ENCODE measurements at places on chromosomes 6 and 20.

DNA sequence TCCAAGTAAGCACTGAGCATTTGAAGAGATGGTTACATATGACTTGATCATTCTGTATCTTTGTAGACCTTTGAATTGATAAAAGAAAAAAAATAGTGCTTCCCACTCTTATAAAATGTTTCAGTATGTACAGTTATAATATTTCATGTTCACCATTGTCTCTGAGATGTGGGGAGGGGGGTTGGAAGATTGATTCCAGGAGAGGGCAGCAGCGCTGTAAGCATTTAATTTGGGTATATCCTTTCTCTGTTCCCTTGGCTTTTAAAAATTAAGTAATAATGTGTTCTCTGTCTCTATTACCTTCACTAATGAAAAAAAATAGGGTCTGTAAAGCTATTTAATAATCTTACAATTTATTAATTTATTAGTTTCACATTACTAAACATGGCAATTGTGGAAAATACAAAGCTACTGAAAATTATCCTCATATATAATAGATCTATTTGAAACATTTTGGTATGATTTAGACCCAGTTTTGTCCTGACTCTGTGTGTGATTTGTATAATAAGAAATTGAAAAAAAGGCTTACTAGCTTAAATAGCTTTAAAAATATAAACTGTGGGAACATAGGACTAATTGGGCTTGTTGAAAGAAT, 341.2 kb downstream of the CDKAL1 start:
- DNase-seq: peak; percentile 78

DNA sequence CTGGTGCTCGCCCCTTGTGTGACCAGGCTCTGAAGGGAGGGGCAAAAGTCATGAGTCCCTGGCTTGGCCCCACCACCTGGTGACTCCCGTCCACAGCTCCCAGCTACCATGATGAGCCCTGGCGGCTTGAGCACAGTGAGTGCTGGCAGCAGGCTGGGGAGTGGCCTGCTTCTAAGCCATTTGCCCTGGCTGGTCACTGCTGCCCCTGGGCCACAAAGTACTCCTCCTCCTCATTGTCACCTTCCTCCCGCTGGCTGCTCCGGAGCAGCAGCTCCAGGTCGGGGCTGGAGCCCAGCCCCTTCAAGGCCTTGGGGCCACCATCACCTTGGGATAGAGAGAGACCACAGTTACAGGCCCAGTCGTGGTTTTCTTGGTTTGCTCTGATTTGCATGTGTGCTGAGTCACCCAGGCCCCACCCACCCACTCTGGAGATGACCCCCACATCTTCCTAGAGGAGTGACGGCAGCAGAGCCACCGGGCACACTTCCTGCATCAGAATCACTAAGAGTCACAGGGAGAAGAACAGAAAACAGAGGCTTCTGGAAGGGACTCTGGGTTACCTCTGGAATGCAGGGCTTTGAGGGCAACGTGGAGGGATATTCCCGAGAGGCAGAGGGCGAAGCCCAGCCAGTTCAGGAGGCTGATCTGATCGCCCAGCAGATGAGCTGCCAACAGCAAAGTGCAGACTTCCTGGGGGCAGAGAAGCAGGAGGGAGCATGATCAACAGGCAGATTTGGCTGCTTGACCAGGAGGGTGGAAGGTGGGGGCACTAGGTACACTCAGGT, 42.1 kb upstream of the CDH22 start:
- DNase-seq: no peak

GRCh38 chr20:51382986-51383821, 159.3 kb downstream of the NFATC2 start:
- peak; percentile 14 for DNase-seq

GRCh38 chr6:166331503-166332415, 10.6 kb downstream of the SFT2D1 start:
- no peak for DNase-seq

- no peak for DNase-seq
Observed at GRCh38 chr20:45269754-45270270, 15.4 kb upstream of the SLPI start.

GRCh38 chr20:11076434-11077105, 402.8 kb upstream of the JAG1 start:
- DNase-seq: peak; percentile 83

DNA sequence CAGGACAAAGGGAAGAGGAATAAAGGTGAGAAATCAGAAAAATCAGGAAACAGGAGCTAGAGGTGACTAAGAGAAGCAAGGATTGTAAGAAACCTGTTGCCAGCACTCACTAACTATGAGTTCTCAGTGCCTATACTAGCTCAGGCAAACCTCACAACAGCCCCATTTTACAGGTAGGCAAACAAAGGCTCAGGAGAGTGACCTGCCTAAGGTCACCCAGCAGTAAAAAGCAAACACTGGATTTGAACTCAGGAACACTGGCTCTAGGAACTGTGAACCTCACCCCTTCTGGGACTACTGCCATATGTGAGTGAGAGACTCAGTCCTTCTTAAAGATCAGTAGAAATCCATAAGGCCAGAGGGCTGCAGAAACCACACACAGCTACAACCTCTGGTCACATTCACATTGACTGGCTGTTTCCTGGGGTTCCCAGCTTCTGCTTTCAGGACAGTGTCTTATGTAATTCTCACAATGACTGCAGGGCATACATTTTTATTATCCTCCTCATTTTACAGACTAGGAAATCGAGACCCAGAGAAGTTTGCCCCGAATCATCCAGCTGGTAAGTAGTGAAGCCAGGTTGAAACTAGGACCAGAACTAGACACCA, 80.7 kb upstream of the MAFB start:
- no peak for DNase-seq

GRCh38 chr6:121205569-121205968, 128.7 kb downstream of the TBC1D32 start:
- no peak for DNase-seq

GRCh38 chr20:17943343-17943742, 25.3 kb downstream of the SNX5 start:
- DNase-seq: no peak

GRCh38 chr6:133241901-133242636, 912 bp downstream of the EYA4 start:
- no peak for DNase-seq

DNA sequence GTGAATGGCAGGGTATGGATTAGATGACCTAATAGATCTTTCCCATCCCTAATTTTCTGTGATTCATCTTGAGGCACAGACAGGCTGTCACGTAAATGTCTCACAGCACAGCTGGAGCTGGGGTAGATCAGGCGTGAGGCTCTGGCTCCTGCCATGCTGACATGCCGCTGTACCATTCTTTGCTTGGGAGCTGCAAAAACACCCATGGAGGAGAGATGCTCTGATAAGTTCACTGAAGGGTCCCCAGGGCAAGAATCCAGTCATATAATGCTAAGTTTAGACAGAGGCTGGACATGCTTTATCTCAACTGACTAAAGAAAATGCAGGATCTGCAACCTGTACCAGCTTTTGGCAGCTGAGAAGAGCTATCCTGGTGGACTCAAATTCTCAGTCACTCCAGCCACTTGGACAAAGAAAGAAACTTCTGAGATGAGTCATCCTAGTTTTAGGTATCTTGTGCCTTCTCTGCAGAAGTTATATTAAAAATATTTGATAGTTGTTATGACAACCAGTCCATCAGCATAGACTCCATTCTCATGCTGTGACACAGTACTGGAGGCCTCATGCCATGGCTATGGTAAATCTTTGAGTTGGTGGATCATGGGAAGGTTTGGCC, 185.1 kb upstream of the RAB32 start:
- no peak for DNase-seq

DNA sequence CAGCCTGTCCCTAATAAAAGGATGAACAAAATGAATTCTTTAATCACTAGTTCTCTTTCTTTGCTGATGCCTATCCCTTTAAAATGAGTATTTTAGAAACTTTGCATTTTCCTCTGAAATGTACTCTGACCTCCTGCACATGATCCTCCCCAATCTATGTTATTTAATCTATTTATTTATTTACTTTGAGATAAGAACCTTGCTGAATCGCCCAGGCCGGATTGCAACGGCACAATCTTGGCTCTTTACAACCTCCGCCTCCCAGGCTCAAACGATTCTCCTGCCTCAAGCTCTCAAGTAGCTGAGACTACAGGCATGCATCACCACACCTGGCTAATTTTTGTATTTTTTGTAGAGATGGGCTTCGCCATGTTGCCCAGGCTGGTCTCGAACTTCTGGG, 27.9 kb downstream of the ADTRP start:
- no peak for DNase-seq

- no peak for DNase-seq
Observed at GRCh38 chr20:4522310-4522709, 199.4 kb upstream of the PRND start.

DNA sequence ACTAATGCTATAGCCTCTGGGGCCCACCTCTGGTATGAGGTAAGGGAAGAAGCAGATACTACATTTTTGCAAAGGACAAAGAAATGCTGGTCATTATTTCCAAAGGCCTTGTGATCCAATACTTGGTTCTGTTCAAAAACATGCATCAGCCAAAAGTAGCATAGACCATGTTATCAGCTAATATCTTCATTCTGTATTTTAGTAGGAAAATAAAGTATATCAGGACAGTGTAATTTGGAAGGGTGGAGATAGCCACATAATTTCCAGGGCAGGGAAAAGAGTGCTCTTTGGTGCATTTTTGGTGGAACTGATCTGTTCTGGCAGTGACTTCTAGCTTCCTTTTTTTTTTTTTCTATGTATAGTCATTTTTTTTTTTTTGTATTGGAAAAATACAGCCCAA, 258.0 kb upstream of the SOX4 start:
- no peak for DNase-seq

GRCh38 chr6:163352011-163352685, 62.4 kb upstream of the QKI start:
- no peak for DNase-seq

DNA sequence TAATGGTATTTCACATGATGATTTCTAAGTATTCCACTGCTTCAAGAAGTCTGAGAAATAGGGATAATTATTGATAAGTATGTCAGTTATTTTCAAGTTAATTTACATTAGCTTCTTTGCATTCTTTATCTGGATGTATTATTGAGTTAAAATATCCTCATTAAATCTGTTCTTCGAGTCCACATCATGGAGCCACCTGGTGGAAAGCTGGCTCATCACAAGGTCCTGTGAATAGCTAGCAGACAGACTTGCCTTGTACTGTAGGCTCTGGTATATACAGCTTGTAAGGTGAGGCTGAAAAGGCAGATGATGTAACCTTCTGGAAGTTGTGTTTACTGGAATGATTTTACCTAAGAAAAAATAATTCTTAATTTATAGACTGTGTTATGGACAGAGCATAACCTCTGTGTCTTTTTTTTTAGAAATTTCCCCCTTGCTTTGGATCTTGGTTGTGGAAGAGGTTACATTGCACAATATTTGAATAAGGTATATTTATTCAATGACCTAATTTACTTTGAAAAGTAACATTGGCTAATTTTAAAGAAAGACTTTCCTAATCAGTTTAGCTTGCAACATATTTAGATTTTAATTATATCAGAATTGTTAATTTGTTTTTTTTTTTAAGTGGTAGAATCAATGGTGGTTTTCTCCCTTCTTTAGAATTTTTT, 3.5 kb downstream of the NDUFAF5 start:
- DNase-seq: peak; percentile 70

DNA sequence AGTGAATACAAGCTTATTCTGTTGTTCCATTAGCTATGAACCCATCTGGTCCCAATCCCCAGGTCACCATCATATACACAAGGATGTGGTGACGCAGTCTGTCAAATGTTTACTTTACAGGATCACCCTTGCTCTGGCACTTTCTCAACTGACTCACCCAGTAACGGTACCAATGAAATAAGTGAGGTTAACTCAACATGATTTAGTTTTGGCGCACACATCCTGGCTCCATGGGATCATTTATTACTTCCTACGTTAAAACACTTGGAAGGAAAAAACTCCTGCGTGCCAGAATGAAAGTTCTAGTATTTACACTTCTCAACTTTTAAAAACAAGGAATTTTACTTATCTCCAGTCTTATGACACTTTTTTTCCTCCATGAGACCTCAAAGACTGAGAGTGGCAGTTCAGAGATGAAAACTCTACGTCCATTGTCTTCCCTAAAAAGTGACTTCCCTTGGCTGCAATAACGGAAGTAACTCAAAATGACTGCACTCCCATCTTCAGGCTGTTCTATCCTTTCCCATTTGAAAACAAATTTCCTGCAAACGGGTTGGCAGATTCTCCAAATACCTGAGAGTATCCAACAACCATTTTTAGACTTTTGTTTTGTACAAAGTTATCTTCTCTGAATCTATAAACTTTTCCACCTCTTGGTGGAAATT, 15.9 kb downstream of the AGPAT4 start:
- DNase-seq: peak; percentile 41

DNA sequence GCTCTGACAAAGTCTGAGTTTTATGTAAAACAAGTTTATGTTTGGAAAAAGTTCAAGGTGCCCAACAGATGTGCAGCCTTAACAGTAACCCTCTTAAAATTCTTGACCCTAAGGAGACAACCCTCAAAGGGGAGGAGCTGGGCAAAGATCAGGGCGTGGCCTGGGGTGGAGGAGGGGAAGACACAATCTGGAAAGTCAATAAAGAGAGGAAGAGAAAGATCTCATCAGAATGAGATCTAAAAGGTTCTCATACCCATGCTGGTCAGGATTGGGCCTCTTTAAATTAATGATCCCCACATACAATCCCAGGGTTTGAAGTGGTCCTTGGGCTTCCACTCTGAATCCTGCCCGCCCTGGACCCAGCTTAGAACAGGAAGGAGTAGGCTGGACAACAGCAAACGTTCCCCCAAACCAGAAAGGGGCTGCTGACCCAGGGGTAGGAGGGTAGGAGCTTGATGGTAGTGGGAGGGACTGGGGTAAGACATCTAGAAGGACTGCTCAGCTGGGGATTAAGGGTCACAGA, 33.0 kb downstream of the FOXP4 start:
- no peak for DNase-seq

- no peak for DNase-seq
Observed at GRCh38 chr6:162249907-162250642, 477.5 kb downstream of the PRKN start.

- DNase-seq: peak; percentile 23
Observed at GRCh38 chr20:51311636-51312479, 230.7 kb downstream of the NFATC2 start.

GRCh38 chr6:156413154-156413553, 364.0 kb upstream of the ARID1B start:
- DNase-seq: no peak

DNA sequence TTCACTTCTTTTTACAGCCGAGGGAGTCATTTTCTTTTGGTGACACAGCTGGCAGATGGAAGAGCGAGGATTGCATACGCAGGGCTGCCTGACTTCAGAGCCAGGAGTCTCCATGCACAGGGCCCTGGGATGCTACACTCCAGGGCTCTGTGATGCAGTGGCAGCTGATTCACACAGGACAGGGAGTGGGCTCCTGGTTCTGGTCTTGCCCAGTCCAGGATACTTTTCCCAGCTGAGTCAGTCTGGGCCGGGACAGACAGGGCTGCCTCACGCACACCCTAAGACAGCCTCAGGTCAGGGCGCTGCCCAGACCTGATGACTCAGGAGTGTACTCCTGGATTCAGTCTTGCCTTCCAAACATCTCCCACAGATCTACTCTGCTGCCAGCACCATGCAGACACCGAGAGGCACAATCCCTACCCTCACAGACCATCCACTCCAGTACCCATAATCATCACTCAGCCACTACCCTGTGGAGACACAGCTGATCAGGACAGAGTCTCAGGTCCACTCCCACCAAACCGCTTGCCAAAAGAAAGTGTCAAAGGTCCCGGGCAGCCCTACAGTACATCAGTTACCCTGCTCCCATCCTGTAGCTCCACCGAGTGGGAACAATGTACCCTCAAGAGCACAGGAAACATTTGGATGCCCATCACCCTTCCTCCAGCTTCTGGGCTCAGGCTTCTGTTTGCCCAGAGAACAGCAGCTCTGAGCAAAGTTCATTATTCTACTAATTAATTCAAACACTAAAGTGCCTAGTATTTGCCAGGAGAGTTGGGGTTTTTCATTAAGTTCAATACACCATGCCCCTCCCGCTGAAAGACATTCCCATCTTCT, 11.5 kb downstream of the SDC4 start:
- no peak for DNase-seq
